Stimulated activated naive CD8-positive, alpha-beta T cell treated with anti-CD3 and anti-CD28 coated beads, Interleukin-15, Interleukin-2, amounts not matched to agents 100 U/mL and 50 U/mL, for 24 hours (primary cell): ENCODE measurements at places on chromosomes 3 and 15.
A peak's percentile ranks its signal among the peaks of the same experiment; 100 is the strongest.

GRCh38 chr3:45864760-45865519 lies 21.4 kb upstream of the CCR9 start:
- DNase-seq = peak; percentile 12

DNA sequence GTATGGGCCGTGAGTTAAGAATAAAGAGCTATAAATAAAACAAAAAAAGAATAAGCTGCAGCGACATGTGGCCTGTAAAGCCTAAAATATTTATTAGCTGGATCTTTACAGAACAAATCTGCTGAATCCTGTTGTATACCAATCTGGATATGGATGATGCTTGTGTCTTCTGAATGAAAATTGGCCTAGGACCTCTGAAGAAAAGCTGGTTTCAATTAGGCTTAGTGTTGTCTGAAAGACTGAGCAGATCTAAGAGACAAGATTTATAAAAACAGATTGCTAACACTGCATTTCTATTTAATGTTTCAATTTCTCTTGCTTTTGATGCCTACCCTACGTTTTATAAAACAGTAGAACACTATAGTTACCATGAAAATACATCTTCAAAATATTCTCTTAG lies 57.9 kb downstream of the ST3GAL6 start:
- no peak for DNase-seq

GRCh38 chr15:72086010-72086697 lies 31.8 kb downstream of the MYO9A start:
- DNase-seq = no peak

DNA sequence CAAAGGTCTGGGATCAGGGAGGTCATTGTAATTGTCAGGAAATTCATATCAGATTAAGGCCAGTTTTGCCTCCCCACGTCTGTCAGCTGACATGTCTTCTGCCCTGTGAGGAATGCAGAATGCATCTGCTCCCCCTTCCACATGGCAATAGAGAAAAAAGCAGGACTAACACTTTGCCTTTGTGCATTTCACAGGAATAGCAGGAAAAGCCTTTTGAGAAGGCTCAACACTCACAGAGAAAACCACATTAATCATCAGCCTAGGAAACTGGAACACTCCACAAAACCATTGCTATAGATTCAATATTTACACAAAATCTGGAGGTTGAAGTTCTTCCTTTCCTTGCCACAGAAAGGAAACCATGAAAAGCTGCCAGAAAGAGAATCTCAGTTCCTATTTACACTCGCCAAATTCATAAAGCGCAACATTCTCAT lies 165.2 kb upstream of the HES1 start:
- no peak for DNase-seq

- no peak for DNase-seq
Measured at GRCh38 chr3:117687096-117687495, 977.5 kb downstream of the TUSC7 start.

DNA sequence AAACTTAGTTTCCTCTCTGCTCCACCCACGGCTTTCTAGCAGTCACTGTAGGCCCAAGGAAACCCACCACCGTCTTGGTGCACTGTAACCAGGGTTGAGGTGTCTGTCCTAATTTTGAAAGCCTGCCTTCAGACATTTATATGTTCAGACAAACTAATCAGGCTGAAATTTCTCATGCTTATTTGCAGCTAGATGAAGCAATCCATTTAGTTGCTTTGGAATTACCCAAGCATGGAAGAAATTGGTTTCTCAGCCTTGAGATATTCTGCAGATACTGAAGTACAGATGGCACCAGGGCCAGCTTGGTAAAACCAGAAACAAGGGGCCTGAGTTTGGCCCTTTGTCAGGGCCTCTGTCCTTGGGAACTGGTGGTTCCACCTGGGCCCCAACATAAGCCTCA lies 105.4 kb downstream of the CACNA1D start:
- no peak for DNase-seq

GRCh38 chr3:11377719-11378118 lies 105.5 kb downstream of the ATG7 start:
- no peak for DNase-seq

DNA sequence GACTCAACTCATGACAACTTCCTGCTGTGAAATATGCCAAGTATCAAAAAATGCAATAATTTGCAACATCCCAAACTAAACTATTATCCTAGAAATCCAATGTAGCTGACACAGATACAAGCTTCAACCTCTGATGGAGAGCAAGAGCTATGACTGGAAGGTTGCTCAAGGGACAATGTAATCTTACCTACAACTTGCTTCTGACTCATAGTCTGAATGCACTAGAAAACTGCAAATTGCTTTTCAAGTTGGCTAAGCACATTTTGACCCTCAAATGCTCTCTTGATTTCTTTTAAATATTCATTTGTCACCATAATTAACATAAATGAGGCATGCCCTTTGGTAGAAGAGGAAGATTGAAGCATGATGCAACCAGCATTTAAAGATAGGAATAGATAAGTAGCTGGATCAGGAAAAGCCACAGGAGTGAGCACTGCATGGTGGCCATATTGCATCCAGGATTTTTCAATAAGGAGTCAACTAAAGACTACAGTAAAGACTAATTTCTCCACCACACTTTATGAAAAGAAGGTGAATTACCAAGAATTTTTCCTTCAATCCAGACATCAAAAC lies 630.8 kb upstream of the GBE1 start:
- no peak for DNase-seq

DNA sequence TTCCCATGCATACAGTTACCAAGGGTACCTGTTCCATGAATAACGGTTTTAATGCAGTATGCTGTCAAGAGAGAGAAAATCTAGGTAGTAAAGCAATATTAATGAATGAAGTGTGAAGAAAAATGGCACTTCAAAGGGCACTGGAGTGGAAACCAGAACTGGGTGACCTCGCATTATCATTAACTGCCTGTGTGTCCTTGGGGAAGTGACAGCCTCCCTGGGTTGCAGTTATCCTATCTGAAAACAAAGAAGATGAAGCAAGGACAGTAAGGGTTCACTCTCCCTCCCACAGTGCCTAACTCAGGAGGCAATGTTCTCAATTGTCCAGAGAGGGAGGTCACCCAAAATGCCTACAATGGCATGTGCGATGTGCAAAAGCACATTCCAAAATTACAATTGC lies 15.1 kb downstream of the MTHFS start:
- DNase-seq = no peak

GRCh38 chr15:89401631-89402517 lies 67.2 kb upstream of the POLG start:
- no peak for DNase-seq

GRCh38 chr15:89125088-89125826 lies 37.0 kb downstream of the ABHD2 start:
- no peak for DNase-seq

GRCh38 chr15:57526076-57526475 lies 65.6 kb upstream of the MYZAP start:
- no peak for DNase-seq

DNA sequence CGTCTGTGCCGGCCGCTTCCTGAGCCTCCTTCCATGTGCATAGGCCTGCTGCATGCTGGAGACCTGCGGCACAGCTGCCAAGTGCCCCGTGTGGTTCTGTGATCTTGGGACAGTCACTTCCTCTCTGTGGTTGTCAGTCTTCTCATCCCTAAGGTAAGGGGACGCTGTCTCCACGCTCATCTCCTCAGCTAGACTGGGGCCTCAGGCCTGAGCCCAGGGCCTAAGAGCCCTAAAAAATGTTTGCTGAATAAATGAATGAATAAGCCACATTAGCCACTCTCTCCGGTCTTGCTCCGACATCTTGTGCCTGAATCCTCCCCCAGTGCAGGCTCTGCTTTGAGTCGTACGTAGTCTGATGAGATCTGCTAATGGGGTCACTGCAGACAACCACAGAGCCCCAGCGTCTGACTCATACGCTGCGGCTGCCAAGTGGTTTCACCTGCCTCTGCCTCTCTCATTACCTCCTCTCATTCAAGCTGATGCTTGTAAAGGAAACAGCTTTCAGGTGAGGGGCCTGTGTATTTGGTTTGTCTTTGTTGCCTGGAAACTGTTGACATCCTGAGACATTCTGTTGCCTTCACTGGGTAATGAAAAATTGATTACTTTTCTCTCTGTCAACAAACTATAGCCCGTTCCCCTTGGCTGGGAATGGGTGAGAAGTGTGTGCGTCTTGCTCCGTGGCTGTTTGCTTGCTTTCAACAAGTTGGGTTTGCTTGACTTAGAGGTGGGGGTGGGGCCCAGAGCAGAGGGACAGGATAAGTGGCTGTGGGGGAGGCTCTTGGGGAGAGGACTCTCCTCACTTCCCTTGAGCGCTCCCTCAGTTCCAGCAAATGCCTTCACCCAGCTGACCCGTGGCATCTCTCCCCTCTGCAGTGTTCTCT lies 15.9 kb downstream of the RPLP1 start:
- DNase-seq = peak; percentile 78

- DNase-seq = no peak
Measured at GRCh38 chr15:80072285-80072994, 13.0 kb downstream of the ZFAND6 start.
